ENCODE measurements at places on chromosomes 2 and 18. TPM values are rescaled to one million over a fixed set of nuclear protein-coding genes. Genes with fewer than 3 reads are reported as not detected.

Gene HOXD13
- total RNA-seq = not detected

Gene DUSP28
- 1.6 TPM for total RNA-seq

Gene SH3RF3
- 0.46 TPM for total RNA-seq

Gene DSC2
- total RNA-seq = 24.9 TPM

Gene GALNT5
- total RNA-seq = 0.17 TPM

Gene SIX3
- total RNA-seq = 0.55 TPM

Gene NMUR1
- total RNA-seq = 0.13 TPM

Gene AGAP1
- 25.8 TPM for total RNA-seq

Gene SLC8A1
- total RNA-seq = 1.7 TPM

Gene IL1F10
- total RNA-seq = not detected

GRCh38 chr2:231877533-231878456 is 48.4 kb downstream of the NPPC start:
- no peaks in the 10 kb centered on the region for H3K36me3 ChIP-seq
- H3K27ac ChIP-seq = no peak overlapping the region
- H3K27me3 ChIP-seq = no peaks in the 10 kb centered on the region
- H3K4me3 ChIP-seq = no peak overlapping the region
- H3K4me1 ChIP-seq = no peaks in the 10 kb centered on the region
- no peak for DNase-seq

GRCh38 chr2:128290356-128290755 is 28.3 kb downstream of the HS6ST1 start:
- no peak overlapping the region for H3K4me3 ChIP-seq
- H3K27me3 ChIP-seq = no peaks in the 10 kb centered on the region
- peaks cover 8% of the 10 kb centered on the region for H3K36me3 ChIP-seq
- H3K27ac ChIP-seq = no peak overlapping the region

GRCh38 chr2:171323971-171324528 is 109.7 kb downstream of the METTL8 start:
- peaks cover 18% of the 10 kb centered on the region for H3K4me1 ChIP-seq
- H3K27me3 ChIP-seq = no peaks in the 10 kb centered on the region
- H3K4me3 ChIP-seq = no peak overlapping the region
- no peak overlapping the region for H3K27ac ChIP-seq

GRCh38 chr2:160509016-160509415 is 15.4 kb upstream of the RBMS1 start:
- H3K27me3 ChIP-seq = no peaks in the 10 kb centered on the region
- H3K36me3 ChIP-seq = no peaks in the 10 kb centered on the region
- no peak overlapping the region for H3K27ac ChIP-seq
- H3K4me1 ChIP-seq = no peaks in the 10 kb centered on the region
- DNase-seq = no peak

DNA sequence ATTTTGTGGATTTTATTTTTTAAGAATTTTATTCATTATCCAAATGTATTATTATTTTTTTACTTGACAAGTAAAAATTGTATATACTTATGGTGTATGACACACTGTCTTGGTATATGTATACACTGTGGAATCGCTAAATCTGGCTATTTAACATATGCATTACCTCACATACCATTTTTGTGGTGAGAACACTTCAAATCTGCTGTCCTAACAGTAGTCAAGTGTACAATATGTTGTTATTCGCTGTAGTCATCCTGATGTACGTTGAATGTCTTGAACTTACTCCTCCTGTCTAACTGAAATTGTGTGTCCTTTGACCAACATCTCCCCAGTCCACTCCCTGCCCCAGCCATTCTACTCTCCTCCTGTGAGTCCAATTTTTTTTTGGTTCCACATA is 153.2 kb upstream of the PTPRM start:
- no peak overlapping the region for H3K4me3 ChIP-seq
- no peak for DNase-seq
- no peak overlapping the region for H3K27ac ChIP-seq
- peaks cover 4% of the 10 kb centered on the region for H3K4me1 ChIP-seq
- no peaks in the 10 kb centered on the region for H3K36me3 ChIP-seq
- no peaks in the 10 kb centered on the region for H3K27me3 ChIP-seq

DNA sequence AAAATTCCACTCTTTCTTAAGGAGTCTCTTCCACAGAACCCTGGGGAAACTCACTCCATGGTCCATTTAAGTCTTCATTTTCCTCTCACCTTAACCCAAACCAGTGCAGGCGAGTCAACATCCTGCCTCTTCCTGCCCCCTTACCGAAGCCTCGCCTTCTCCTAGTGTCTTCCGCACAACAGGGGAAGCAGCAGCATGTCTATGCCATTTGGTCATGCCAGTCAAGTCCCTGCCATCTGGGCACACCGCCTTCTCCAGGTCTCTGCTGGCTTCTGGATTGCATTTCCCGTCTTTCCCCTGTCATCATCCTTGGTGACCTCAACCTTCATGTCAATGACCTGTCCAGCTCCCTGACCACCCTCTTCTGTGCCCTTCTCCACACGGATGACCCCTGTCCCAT is 77.3 kb upstream of the FZD7 start:
- H3K36me3 ChIP-seq = no peaks in the 10 kb centered on the region
- H3K27ac ChIP-seq = no peak overlapping the region

- no peaks in the 10 kb centered on the region for H3K36me3 ChIP-seq
- no peak for DNase-seq
- no peak overlapping the region for H3K27ac ChIP-seq
These were observed 478.9 kb downstream of the EIPR1 start for GRCh38 chr2:2898744-2899143.

DNA sequence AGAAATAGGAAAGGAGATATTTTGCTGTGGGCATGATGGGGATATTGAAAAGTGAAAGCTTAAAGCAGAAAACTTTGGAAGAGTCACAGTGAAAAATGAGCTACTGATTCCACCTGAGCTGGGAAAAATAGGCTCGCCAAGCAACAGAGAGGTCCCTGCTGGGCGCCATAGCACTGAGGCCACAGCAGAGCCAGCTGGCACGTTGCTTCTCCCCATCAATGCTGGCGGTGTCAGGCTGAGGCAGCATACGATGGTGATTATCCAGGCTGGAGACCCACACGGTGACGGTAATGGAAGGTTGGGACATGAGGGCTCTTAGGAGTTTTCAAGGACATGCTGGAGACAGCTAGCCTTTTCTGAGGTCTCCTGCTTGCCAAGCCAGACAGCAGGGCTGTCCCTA is 25.8 kb upstream of the DTNB start:
- no peaks in the 10 kb centered on the region for H3K36me3 ChIP-seq
- no peak for DNase-seq
- no peaks in the 10 kb centered on the region for H3K27me3 ChIP-seq
- no peak overlapping the region for H3K27ac ChIP-seq
- H3K4me3 ChIP-seq = no peak overlapping the region

- no peak for DNase-seq
- H3K4me3 ChIP-seq = no peak overlapping the region
- no peak overlapping the region for H3K27ac ChIP-seq
- no peaks in the 10 kb centered on the region for H3K36me3 ChIP-seq
These were observed 84.6 kb downstream of the TMEM163 start for GRCh38 chr2:134634054-134634753.

DNA sequence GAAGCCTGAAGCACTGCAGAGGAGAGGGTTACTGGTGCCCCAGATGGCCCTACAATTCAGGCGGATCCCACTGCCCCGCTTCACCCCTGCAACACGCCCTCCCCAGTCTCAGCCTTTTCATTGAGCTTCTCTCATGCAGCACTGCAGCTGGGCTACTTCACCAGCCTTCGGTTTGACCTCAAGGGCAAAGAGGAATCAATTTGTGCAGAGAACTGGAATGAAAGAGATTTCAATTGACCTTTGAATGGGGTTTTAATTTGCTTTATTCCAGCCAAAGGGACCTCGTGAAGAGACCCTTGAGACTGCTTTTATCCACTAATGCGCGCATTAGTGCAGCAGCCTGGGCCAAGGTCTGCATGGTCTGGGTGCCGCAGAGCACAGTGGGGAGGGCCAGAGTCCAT is 8.8 kb upstream of the POMC start:
- no peak for DNase-seq
- H3K36me3 ChIP-seq = no peaks in the 10 kb centered on the region
- no peaks in the 10 kb centered on the region for H3K27me3 ChIP-seq

- DNase-seq = no peak
- H3K4me1 ChIP-seq = no peaks in the 10 kb centered on the region
- no peaks in the 10 kb centered on the region for H3K36me3 ChIP-seq
These were observed 318.3 kb upstream of the SALL3 start for GRCh38 chr18:78661316-78661715.

DNA sequence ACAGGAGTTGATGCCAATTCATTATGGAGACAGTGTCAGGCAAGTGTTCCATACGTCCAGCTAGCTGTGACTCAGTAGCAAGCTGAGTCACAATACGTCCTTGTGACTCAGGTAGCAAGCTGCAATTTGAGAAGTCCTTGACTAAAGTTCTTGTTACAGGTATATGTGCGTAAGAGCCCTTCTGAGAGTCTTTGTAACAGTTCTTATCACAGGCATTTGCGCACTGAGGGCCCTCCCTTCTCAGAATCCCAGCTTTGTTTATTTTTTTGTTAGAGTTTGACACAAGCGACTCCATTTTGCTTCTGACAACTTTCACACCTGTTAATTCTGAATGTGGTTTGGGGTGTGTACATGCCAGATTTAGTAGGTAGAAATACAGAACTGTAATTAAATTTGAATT is 20.1 kb upstream of the ACMSD start:
- no peaks in the 10 kb centered on the region for H3K27me3 ChIP-seq
- H3K4me1 ChIP-seq = no peaks in the 10 kb centered on the region
- no peak for DNase-seq
- H3K4me3 ChIP-seq = no peak overlapping the region

DNA sequence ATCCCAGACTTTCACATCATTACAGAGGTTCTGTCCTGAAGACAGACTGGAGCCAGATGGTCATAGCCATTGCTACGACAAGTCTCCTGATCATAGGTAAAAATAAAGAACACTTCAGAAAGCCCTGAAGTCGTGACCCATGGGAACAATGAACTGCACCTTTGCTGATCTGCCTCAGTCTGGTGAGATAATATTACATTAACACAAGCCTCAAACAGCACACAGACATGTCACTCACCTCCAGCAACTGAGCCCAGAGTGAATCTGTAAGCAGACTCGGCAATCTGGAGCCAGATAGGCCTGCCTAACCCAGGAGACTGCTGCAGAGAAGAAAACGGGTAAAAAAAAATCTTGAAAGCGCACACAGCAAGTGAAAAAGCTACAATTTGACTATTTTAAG is 79.2 kb downstream of the SLC25A12 start:
- H3K4me3 ChIP-seq = no peak overlapping the region
- H3K36me3 ChIP-seq = no peaks in the 10 kb centered on the region
- no peak overlapping the region for H3K27ac ChIP-seq

- H3K4me1 ChIP-seq = no peaks in the 10 kb centered on the region
- H3K36me3 ChIP-seq = no peaks in the 10 kb centered on the region
- peak; percentile 36 for DNase-seq
- no peak overlapping the region for H3K27ac ChIP-seq
These were observed 993.1 kb downstream of the TSN start for GRCh38 chr2:122748552-122749011.

DNA sequence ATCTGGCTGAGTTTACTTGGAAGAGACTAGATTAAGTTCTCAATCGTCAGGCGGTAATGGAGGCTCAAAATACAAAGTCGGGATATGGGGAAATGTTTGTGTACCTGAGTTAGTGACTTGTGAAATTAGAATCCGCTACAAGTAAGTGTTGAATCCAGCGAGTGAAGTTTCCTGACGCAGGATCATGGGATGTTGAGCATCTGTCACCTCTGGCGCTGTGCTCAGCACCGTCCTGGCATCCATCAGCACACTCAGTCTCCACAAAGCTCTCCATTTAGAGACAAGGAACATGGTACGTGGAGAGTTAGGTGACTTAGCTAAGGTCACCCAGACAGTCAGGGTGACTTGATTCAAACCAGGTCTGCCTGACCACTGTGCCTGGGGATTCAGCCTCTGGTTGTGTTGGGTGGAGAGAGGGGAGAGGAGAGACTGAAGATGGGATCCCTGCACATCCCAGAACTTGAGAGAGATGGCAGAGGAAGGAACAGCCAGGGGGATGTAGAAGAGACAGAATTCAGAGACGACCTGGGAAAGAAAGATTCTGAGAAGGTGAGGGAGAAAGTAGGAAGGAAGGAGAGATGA is 251.2 kb downstream of the ACKR3 start:
- no peak overlapping the region for H3K4me3 ChIP-seq
- no peaks in the 10 kb centered on the region for H3K36me3 ChIP-seq
- H3K27me3 ChIP-seq = no peaks in the 10 kb centered on the region
- H3K27ac ChIP-seq = no peak overlapping the region
- H3K4me1 ChIP-seq = peaks cover 4% of the 10 kb centered on the region

- no peaks in the 10 kb centered on the region for H3K27me3 ChIP-seq
- H3K4me1 ChIP-seq = no peaks in the 10 kb centered on the region
- H3K4me3 ChIP-seq = no peak overlapping the region
- no peak overlapping the region for H3K27ac ChIP-seq
These were observed 721.4 kb upstream of the CNTNAP5 start for GRCh38 chr2:123303731-123304130.

DNA sequence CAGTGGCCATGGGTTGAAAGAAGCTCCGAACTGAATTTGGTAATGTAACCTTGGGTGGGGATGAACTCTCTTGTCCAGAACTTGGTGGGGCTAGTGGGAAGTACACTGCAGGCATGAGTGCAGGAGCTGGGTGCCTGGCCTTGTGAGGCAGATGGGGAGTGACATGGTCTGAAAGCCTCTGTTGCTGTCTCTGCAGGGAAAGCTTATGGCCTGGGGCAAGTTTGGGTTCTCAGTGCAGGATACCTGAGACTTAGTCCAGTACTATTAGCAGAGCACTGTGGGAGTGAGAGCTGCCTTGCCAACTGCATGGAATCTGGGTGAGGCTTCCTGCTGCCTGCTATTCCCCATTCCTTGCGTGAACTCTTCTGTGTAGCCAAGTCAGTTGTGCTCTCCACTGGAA is 1620.9 kb upstream of the NXPH2 start:
- H3K27ac ChIP-seq = no peak overlapping the region

GRCh38 chr18:3212657-3213056 is 7.1 kb downstream of the MYOM1 start:
- H3K4me1 ChIP-seq = no peaks in the 10 kb centered on the region
- H3K27me3 ChIP-seq = no peaks in the 10 kb centered on the region
- no peak overlapping the region for H3K4me3 ChIP-seq
- H3K36me3 ChIP-seq = no peaks in the 10 kb centered on the region
- DNase-seq = no peak

DNA sequence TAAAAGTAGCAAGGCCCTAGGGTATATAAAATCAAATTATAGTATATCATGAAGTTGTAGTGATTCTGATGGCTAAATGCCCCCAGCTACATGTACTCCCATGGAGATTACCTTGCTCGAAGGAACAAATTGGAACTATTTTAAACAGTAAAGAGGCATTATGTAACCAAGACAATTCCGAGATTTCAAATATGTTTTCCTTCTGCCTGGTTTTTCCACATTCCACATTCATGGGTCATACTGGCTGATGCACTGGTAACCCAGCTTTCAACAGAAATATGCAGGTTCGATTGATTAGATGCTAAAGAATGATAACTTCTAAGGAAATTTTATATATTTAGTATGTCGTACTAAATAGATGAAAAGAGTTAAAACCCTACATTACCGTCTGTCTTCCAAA is 62.3 kb upstream of the MGAT4A start:
- no peak for DNase-seq
- no peaks in the 10 kb centered on the region for H3K36me3 ChIP-seq
- H3K27ac ChIP-seq = no peak overlapping the region
- H3K27me3 ChIP-seq = no peaks in the 10 kb centered on the region

GRCh38 chr2:202405798-202406197 is 29.7 kb downstream of the BMPR2 start:
- H3K4me3 ChIP-seq = no peak overlapping the region
- H3K27ac ChIP-seq = no peak overlapping the region
- H3K27me3 ChIP-seq = no peaks in the 10 kb centered on the region
- H3K4me1 ChIP-seq = no peaks in the 10 kb centered on the region
